ENCODE measurements at places on chromosomes 1 and 21.

- no peak for DNase-seq
These were observed 97.4 kb upstream of the TMPRSS2 start for GRCh38 chr21:41605178-41605933.

DNA sequence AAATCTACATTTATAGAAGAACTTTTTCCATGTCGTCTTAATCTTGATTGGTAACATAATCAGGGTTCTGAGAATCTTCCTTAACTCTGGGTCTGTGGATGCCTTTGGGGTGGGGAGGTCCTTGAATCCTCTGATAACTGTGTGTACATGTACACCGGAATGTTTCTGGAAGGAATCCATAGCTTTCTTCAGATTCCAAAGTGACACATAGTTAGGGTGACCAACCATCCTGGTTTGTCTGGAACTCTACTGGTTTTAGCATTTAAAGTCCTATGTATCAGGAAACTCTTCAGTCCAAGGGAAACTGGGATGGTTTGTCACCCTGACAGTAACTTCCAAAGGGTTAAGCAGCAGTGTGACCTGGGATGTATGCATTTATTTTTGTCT lies 16.8 kb downstream of the STRIP1 start:
- DNase-seq, result peak; percentile 21

DNA sequence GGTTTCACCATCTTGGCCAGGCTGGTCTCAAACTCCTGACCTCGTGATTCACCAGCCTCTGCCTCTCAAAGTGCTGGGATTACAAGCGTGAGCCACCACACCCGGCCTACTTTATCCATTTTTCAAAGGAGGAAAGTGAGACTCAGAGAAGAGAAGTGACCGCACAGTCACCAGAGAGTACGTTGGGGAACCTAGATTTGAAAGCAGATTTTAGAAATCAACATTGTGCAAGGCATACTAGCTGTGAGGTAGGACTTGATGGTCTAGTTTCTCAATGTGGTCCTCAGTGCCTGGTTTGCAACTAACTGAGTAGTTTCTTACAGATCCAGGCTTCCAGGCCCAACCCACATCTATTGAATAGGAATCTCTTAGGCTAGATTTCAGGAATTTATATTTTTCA lies 1.7 kb upstream of the PRCC start:
- no peak for DNase-seq

- DNase-seq, result peak; percentile 65
These were observed 350.9 kb downstream of the ST6GALNAC3 start for GRCh38 chr1:76425201-76426145.

GRCh38 chr1:210448297-210448892 lies 119.7 kb downstream of the HHAT start:
- peak; percentile 74 for DNase-seq

GRCh38 chr1:52033190-52034049 lies at the start of gene KTI12:
Gene KTI12, minus strand, starts transcription at chr1:52033810. Its CDS starts 49 bp downstream, at chr1:52033761.
- DNase-seq, result peak; percentile 94

DNA sequence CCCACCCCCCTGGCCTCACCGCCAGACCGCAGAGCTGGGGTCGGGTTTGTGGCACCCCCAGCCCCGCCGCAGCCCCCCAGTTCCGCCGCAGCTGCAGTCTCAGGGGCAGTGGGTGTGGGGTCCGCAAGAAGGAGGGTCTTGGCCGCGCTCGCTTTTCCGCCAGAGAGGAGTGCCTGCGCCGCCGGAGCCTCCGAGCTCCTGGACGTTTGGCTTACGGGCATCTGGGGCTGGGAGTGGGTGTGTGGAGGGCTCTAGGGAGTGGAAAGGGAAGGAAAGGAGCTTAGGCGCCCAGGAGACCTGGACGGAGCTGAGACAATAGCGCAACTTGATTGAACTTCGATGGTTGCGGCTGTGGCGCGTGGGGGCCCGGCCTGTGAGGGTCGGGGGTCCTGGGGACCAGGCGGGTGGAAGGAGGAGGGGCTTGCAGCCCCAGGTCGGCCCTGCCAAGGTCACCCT lies 88.8 kb upstream of the IPO9 start:
- no peak for DNase-seq

DNA sequence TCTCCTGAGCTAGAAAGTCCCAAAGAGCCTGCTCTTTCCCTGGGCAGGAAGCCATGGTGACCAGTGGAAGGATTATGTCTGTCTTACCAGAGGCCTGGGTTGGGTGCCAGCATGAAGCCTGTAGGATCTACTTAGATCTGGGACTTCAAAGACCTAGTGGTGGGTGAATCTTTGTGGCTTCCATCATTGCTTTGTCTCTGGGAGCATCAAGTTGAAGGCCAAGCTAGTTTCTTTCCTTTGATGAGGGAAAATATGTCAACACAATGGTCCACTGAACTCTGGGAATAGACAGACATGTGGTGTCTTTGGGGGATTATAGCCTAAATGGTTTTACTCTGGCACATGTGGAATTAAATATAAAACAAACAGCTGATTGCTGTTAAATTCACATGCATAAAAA lies 100.5 kb upstream of the HOOK1 start:
- DNase-seq, result no peak

DNA sequence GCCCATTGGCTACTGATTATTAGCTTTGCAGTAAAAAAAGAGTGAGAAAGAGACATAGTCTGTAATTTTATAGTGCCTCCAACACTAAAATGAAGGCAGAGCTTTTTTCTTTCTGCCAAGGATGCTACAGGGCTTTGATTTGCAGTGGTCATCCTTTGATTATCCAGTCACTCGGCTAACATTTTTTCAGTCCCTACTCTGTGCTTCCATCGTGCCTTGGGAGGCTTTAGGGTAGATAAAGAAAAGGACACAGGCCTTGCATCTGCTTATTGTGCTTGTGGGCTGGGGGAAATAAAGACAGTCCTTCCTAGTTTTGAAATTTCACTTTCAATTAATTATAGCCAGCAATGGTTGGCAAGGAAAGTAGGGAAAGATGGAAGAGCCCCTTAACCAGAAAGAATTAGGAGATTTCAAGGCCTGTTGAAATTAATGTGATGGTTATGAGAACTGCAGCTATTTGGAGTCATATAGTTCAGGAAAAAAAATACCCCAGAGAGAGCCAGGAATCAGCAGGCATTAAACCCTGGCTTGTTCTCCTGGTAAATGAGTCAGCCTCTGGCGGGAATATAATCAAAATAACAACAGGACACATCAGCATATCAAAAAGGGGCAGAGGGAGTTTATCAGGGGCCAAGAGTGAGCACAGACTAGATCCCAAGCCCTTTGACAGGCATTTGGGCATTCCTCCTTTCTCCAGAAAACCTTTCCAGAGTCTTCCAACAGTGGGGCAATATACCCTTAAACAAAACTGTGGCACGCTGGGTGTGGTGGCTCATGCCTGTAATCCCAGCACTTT lies 27.4 kb downstream of the CACHD1 start:
- peak; percentile 6 for DNase-seq

- DNase-seq, result no peak
These were observed 27.5 kb downstream of the FRRS1 start for GRCh38 chr1:99738858-99739465.

GRCh38 chr1:17919525-17920439 lies 164.6 kb downstream of the ACTL8 start:
- peak; percentile 54 for DNase-seq

- DNase-seq, result no peak
These were observed 443.6 kb downstream of the PLPP3 start for GRCh38 chr1:56135864-56136147.

DNA sequence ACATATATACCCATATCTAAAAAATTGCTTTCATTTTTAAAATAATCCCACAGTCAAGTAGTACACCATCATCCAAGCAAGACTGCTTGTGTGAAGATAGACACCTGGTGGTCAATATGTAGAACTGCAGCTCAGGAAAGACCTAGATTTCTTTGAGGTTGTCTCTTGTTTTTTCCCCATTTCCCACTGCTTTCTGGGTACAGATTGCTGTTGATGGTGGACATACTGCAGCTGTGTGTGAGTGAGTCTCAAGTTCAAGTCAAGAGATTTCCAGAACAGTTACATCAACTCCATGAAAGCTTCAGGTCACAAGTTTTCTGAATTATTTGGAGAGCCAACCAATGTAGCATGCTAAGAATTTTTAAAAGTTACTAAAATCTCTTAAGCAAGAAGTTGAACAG lies 306.4 kb downstream of the DUSP10 start:
- peak; percentile 87 for DNase-seq

DNA sequence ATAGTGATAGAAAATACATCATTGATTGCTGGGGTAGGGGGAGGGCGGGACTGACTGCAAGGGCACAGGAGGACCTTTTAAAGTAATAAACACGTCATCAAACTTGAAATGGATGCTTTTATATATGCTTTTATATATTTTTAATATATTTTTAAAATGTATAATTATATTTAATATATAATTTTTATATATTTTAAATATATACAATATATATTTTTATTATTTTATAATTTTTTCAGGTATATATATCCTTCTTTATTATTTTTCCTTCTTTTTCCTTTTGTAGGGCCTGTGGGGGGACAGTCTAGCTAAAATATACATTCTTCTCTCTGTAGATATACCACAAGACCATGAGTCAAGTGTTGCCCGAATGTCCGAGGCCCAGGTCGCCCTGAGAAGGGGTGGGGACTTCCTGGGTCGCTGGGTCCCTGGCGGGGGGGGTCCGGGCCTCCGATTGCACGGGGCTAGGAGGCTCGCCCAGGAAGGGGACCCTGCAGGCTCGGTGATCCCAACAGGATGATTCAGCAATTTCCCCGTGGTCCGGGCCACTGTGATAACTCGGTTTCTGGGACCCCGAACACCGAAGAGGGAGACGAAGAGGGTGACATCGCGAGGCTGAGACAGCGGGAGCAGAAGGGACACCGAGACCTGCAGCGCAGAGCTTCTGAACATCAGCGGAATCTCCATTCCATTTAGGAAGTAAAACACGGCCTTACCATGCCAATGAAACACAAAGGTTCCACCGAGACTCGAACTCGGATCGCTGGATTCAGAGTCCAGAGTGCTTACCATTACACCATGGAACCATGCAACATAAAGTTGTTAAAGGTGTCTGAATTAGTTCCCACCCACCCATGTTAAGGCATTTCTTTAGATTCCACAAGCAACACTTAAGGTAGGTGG lies 112.5 kb upstream of the NBPF11 start:
- peak; percentile 96 for DNase-seq

DNA sequence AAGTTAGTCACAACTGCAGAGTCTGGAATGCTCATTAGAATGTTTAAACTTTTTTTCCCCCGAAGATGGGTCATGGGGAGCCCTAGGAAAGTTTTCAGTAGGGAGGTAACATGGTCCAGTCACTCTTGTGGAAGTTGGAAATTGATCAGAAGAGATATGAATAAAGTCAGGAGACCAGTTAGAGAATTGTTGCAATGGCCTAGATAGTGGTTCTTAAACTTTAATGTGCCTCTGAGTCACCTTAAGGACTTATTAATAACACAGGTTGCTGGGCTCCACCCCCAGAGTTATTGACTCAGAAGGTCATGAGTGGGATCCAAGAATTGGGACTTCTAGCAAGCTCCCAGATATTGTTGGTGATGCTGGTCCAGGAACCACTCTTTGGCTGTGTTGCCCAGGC lies 3.2 kb upstream of the TFAP2E start:
- peak; percentile 71 for DNase-seq

DNA sequence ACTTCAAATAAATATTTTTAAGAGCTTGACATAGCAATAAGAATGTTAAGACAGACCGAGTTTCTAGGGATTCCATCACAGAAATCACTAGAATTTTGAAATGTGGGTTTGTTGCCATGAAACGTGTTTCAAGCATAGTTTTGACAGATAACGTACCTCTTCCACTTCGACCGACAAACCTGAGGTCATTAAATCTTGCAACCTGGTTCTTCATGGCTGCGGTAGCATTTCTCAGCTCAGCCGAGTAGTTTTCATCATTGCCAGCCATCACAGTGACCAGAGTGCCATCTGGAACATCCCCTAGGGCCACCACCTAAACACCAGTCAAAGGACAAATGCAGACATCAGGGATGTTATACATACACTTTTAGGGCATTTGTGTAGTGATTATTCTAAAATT lies 168.7 kb downstream of the RUNX1 start:
- no peak for DNase-seq

DNA sequence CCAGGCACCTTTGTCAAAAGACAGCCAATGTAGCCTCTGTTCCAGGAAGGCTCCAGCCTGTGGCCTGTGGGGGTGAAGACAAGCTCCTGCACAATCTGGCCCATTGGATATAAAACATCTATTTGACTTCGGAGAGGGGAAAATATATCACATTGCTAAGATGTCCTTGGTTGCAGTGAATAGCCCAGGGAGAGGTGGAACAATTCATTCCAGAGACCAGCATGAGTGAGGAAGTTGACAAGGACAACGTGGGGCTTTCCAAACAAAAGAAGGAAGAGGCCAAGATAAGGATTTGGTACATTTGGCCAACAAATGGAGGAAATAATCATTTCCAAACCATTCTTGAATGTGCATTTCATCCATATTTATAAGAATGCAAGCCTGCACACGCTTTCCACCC lies 187.0 kb downstream of the ETS2 start:
- DNase-seq, result no peak

GRCh38 chr1:44848456-44849181 lies 5.6 kb upstream of the PTCH2 start:
- no peak for DNase-seq

DNA sequence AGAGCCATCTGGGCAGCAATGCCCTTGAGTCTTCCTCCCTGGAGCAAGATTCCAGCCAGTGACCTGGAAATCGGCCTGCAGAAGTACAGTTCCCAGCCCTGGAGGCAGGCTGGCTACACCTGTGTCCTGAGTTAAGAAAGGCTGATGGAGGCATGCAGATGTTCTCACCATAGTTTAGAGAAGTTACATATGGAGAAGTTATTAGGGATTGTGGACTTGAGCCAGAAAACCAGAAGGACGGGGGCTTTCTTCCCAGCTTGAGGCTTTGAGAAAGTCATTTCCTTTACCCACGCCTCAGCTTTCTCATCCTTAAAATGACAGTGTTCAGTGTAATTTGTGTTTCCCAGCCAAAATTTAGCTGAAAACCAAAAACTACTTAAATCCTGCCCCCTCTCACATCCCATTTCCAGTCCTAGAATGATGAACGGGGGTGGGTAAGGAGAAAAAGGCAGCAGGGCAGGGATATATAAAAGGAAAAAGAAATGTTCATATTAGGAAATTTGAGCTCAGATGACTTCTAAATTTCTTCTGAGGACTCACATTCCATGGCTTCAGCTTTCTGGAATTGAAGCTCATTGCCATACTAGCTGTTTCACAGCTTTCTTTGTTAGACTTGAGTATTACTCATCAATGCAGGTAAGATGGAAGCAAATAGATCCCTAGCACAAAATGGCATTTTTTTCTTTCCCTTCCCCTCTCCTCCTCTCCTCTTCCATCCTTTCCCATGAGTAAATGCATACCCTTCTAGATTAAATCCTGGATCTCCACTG lies 14.4 kb upstream of the C8B start:
- no peak for DNase-seq

DNA sequence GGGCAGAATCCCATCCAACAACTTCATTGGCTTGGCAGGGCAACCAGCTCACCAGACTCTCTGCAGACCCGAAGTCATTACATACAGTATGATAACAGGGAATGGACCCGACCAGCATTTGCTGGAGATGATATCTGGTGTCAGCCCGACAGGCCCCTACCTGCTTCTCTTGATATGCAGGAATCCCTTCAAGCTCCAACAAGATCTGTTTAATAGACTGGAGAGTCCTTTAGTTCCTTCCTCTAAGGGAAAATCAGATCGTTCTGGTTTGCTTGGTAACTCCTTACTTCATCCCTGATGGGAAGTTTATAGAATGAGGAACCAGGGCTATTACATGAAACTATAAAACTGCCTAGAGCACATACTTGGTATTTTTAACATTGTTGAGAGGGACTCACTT lies 61.2 kb downstream of the EDARADD start:
- DNase-seq, result no peak

- no peak for DNase-seq
These were observed 107.8 kb downstream of the LACTBL1 start for GRCh38 chr1:22864886-22865285.
